T-cell (primary cell): ENCODE measurements at places on chromosomes 6 and 20. TPM values are rescaled to one million over a fixed set of nuclear protein-coding genes. Genes with fewer than 3 reads are reported as not detected.

- no peaks in the 10 kb centered on the region for H3K36me3 ChIP-seq
- H3K4me3 ChIP-seq, result no peak overlapping the region
- H3K4me1 ChIP-seq, result no peaks in the 10 kb centered on the region
- H3K27ac ChIP-seq, result no peak overlapping the region
- no peaks in the 10 kb centered on the region for H3K27me3 ChIP-seq
- DNase-seq, result no peak
Observed at GRCh38 chr6:40555092-40555491, 32.1 kb downstream of the LRFN2 start.

GRCh38 chr6:129647044-129647443 lies 62.9 kb downstream of the ARHGAP18 start:
- no peaks in the 10 kb centered on the region for H3K27me3 ChIP-seq
- H3K4me1 ChIP-seq, result no peaks in the 10 kb centered on the region
- no peak overlapping the region for H3K27ac ChIP-seq
- no peaks in the 10 kb centered on the region for H3K36me3 ChIP-seq
- DNase-seq, result no peak

GRCh38 chr6:17851001-17851719 lies 136.3 kb downstream of the KIF13A start:
- no peaks in the 10 kb centered on the region for H3K4me1 ChIP-seq
- no peaks in the 10 kb centered on the region for H3K27me3 ChIP-seq
- no peak for DNase-seq
- no peak overlapping the region for H3K4me3 ChIP-seq
- no peaks in the 10 kb centered on the region for H3K36me3 ChIP-seq

DNA sequence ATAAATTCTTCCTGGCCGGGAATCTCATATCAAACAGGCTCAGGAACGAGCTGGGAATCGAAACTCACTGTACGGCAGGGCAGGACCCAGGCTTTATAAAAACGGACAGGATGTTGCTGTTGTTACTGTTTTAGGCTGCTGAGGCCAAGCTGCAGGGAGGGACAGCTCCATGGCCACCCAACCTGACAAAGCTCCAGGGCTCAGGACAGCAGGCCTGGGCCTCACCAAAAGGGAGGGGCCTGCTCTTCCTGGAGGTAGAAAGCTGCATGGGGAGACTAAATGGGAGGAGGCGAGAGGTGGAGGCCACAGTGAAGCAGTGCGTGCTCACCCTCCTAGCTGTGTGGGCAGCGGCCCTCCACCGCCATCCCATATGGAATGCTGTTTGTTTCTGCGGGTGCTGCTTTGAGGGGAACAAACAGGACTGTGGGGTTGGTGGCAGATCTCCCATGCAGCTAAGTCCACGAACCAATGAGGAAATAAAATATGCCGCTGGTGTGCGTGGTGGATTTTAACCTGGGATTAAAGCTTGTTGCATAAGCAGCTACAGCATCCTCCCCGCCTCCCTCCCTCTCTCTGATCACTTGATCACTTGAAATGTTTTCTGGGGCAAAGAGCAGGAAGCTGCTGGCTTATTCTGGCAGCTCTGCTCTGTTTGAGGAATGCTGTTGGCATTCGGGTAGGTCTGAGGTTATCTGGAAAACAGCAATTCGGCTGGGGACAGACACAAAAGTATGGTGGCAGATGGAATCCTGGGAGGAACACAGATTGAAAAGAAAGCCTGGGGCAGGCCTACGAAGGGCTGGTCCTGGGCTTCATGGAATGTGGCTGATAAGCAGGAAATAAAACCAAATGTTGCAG lies 2.4 kb upstream of the ZMYND8 start:
- no peak overlapping the region for H3K4me3 ChIP-seq
- peaks cover 68% of the 10 kb centered on the region for H3K4me1 ChIP-seq
- H3K27me3 ChIP-seq, result no peaks in the 10 kb centered on the region
- no peaks in the 10 kb centered on the region for H3K36me3 ChIP-seq
- H3K27ac ChIP-seq, result peak overlapping the region; percentile 47

GRCh38 chr6:110364364-110365105 lies 6.4 kb upstream of the METTL24 start:
- peaks cover 30% of the 10 kb centered on the region for H3K4me1 ChIP-seq
- no peak overlapping the region for H3K4me3 ChIP-seq
- H3K27ac ChIP-seq, result no peak overlapping the region

Gene ARMH2
- 2.7 TPM for total RNA-seq

DNA sequence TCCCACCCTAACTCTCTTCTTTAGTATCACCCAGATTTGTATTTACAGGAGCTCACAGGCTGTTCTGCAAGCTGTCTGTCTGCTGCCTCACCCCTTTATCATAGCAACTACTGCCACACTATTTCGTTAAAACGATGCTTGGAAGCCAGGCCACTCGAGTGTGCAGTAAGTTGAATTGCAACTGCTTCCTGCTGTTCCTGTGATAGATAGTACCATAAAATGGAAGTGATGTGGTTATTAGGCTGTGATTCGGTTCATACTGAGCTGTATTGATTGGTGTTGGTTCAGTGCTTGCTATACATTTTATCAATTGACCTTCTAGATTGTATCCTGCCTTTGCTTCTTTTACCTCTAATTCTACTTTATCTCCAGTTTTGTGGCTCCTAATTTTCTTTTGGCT lies 325.4 kb downstream of the RNF144B start:
- no peak overlapping the region for H3K27ac ChIP-seq
- H3K27me3 ChIP-seq, result no peaks in the 10 kb centered on the region
- DNase-seq, result no peak
- no peaks in the 10 kb centered on the region for H3K36me3 ChIP-seq
- no peaks in the 10 kb centered on the region for H3K4me1 ChIP-seq

Gene CD109
- 0.93 TPM for total RNA-seq

- no peak overlapping the region for H3K27ac ChIP-seq
- H3K27me3 ChIP-seq, result no peaks in the 10 kb centered on the region
- H3K36me3 ChIP-seq, result no peaks in the 10 kb centered on the region
- no peaks in the 10 kb centered on the region for H3K4me1 ChIP-seq
- no peak overlapping the region for H3K4me3 ChIP-seq
- no peak for DNase-seq
Observed at GRCh38 chr6:63798378-63798777, 162.8 kb downstream of the PHF3 start.

DNA sequence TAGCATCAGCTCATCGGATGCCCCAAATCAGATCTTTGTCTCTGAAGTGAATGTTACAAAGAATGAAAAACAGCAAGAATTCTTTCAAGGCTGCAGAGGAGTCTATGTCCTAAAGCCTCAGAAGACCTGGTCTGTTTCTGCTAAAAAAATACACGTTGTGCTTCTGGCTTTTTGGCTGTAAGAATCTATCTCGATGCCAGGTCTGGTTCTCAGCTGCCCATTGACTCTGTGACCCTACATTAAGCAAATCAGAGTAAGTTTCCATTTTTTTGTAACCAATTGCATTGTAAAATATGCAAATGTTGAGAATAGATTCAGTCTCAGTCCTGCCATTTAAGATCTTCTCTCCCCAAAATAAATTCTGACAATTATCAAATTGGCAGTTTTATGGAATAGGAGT lies 705.4 kb downstream of the RFPL4B start:
- no peak for DNase-seq
- H3K4me3 ChIP-seq, result no peak overlapping the region
- H3K4me1 ChIP-seq, result no peaks in the 10 kb centered on the region
- no peaks in the 10 kb centered on the region for H3K27me3 ChIP-seq
- no peaks in the 10 kb centered on the region for H3K36me3 ChIP-seq

Gene RIPOR2
- 441 TPM for total RNA-seq

DNA sequence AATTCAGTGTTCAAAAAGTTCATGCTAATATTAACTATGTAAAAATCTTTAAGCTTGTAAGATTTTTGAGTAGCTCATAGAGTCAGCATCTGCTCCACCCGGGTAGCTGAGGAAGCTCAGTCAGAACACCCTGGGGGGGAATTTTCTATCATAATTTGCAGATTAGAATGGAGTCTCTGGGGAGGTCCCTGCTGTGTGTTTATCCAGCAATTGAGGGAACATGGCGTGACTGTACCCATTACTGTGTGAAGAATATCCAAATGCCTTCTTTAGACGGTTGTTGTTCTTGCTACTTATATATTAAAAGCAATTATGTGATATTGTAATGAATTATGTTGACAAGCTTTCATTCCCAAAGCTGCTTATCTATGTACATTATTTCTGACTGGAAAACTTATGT lies 64.8 kb downstream of the AIG1 start:
- no peaks in the 10 kb centered on the region for H3K4me1 ChIP-seq
- H3K36me3 ChIP-seq, result no peaks in the 10 kb centered on the region
- no peaks in the 10 kb centered on the region for H3K27me3 ChIP-seq
- no peak for DNase-seq
- H3K27ac ChIP-seq, result no peak overlapping the region

GRCh38 chr20:39568109-39568508 lies 606.0 kb downstream of the DHX35 start:
- H3K4me1 ChIP-seq, result no peaks in the 10 kb centered on the region
- DNase-seq, result no peak
- no peaks in the 10 kb centered on the region for H3K36me3 ChIP-seq

GRCh38 chr20:46599227-46599987 lies 49.0 kb upstream of the OCSTAMP start:
- H3K36me3 ChIP-seq, result no peaks in the 10 kb centered on the region
- H3K27ac ChIP-seq, result no peak overlapping the region
- no peaks in the 10 kb centered on the region for H3K4me1 ChIP-seq
- no peak for DNase-seq
- H3K4me3 ChIP-seq, result no peak overlapping the region
- H3K27me3 ChIP-seq, result peaks cover 15% of the 10 kb centered on the region

Gene WFDC12
- total RNA-seq, result not detected

GRCh38 chr6:43178150-43178549 lies 3.8 kb upstream of the CUL9 start:
- H3K27ac ChIP-seq, result no peak overlapping the region
- H3K27me3 ChIP-seq, result no peaks in the 10 kb centered on the region

Gene PRICKLE4
- total RNA-seq, result not detected

DNA sequence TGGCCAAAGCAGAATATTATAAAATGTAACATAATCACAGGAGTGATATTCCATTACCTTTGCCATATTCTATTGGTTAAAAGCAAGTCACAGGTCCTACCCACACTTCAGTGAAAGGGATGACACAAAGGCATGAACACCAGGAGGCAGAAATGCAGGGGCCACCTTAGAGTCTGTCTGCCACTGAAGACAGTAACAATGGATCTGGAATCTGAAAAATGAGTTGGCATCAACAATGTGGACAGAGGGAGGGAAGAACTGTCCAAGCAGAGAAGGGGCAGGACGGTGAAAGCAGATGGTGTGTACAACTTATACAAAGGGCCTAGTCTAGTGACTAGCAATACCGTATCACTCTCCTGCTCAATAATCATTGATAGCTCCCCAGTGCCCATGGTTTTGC lies 6.6 kb upstream of the LPIN3 start:
- no peaks in the 10 kb centered on the region for H3K36me3 ChIP-seq
- no peak for DNase-seq
- H3K27ac ChIP-seq, result no peak overlapping the region
- no peak overlapping the region for H3K4me3 ChIP-seq
- peaks cover 2% of the 10 kb centered on the region for H3K27me3 ChIP-seq
- peaks cover 12% of the 10 kb centered on the region for H3K4me1 ChIP-seq

DNA sequence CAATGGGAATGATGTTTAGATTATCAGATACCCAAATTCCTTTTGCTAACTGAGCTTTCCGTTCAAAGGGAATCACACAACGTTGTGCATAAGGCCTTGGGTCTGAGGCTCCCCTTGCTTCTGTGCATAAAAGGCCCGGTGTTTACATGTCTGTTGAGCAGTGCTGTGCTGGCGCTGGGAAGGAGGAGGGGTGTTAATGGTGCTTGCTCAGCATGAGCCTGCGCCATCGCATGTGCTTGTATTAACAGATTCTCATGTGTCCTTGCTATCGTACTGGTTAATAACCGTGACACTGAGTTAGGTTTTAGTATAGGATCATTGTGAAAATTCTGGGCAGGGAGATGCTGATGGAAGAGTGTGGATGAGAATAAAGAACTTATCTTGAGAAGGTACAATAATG lies 62.3 kb upstream of the TRAF3IP2 start:
- no peak overlapping the region for H3K27ac ChIP-seq
- H3K4me1 ChIP-seq, result no peaks in the 10 kb centered on the region
- H3K4me3 ChIP-seq, result no peak overlapping the region
- H3K36me3 ChIP-seq, result peaks cover 18% of the 10 kb centered on the region

- no peaks in the 10 kb centered on the region for H3K27me3 ChIP-seq
- no peak overlapping the region for H3K4me3 ChIP-seq
- no peak for DNase-seq
Observed at GRCh38 chr6:138757136-138757535, 16.4 kb upstream of the CCDC28A start.

- peaks cover 16% of the 10 kb centered on the region for H3K36me3 ChIP-seq
- H3K4me3 ChIP-seq, result no peak overlapping the region
- DNase-seq, result no peak
Observed at GRCh38 chr20:20568604-20569205, 143.7 kb downstream of the RALGAPA2 start.

- no peaks in the 10 kb centered on the region for H3K4me1 ChIP-seq
- no peak overlapping the region for H3K4me3 ChIP-seq
- DNase-seq, result no peak
- H3K36me3 ChIP-seq, result no peaks in the 10 kb centered on the region
- H3K27me3 ChIP-seq, result peaks cover 10% of the 10 kb centered on the region
Observed at GRCh38 chr20:54026295-54027064, 43.9 kb downstream of the BCAS1 start.

GRCh38 chr6:48596830-48597229 lies 485.8 kb upstream of the PTCHD4 start:
- no peaks in the 10 kb centered on the region for H3K36me3 ChIP-seq
- no peaks in the 10 kb centered on the region for H3K4me1 ChIP-seq
- DNase-seq, result no peak
- H3K27me3 ChIP-seq, result no peaks in the 10 kb centered on the region
- no peak overlapping the region for H3K4me3 ChIP-seq
- H3K27ac ChIP-seq, result no peak overlapping the region

GRCh38 chr6:37516920-37517405 lies 17.3 kb upstream of the CCDC167 start:
- no peaks in the 10 kb centered on the region for H3K27me3 ChIP-seq
- DNase-seq, result no peak
- H3K4me1 ChIP-seq, result peaks cover 57% of the 10 kb centered on the region
- peak overlapping the region; percentile 46 for H3K4me3 ChIP-seq
- no peaks in the 10 kb centered on the region for H3K36me3 ChIP-seq

DNA sequence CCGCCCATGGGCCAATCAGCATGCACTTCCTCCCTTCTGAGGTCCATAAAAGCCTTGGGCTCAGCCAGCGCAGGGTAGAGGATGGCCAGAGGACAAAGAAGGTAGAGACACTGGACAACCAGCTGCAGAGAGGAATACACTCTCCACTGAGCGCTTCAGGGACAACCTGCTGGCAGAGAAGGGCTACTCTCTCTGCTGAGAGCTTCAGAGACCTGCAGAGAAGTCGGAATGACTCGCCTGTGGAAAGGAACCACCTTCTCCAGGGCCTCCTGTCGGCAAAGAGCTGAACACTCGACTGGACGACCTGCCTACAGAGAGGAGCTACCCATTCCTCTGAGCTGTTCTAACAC lies 31.4 kb upstream of the SLA2 start:
- H3K36me3 ChIP-seq, result no peaks in the 10 kb centered on the region
- no peak overlapping the region for H3K27ac ChIP-seq
- H3K27me3 ChIP-seq, result no peaks in the 10 kb centered on the region
- no peaks in the 10 kb centered on the region for H3K4me1 ChIP-seq

GRCh38 chr6:50846144-50846851 lies 27.6 kb downstream of the TFAP2B start:
- H3K27me3 ChIP-seq, result peaks cover 27% of the 10 kb centered on the region
- H3K4me3 ChIP-seq, result no peak overlapping the region
- H3K27ac ChIP-seq, result no peak overlapping the region
- H3K36me3 ChIP-seq, result no peaks in the 10 kb centered on the region

Gene ATXN1
- total RNA-seq, result 101 TPM

Gene CTAGE9
- total RNA-seq, result not detected

Gene DLK2
- total RNA-seq, result 2.1 TPM
